ENCODE measurements at places on chromosomes 11 and 22. TPM values are rescaled to one million over a fixed set of nuclear protein-coding genes. Genes with fewer than 3 reads are reported as not detected.

GRCh38 chr11:2655834-2656622 is 43.8 kb downstream of the KCNQ1OT1 start:
- DNase-seq = no peak

CCDC86 gene
- total RNA-seq = 45.0 TPM

CYP2D6 gene
- 1.7 TPM for total RNA-seq

LRRC74B gene
- not detected for total RNA-seq

GRCh38 chr22:40728731-40729189 is 49.5 kb downstream of the MCHR1 start:
- no peak for DNase-seq

- no peak for DNase-seq
Observed at GRCh38 chr11:96706761-96707160, 316.9 kb downstream of the JRKL start.

DNA sequence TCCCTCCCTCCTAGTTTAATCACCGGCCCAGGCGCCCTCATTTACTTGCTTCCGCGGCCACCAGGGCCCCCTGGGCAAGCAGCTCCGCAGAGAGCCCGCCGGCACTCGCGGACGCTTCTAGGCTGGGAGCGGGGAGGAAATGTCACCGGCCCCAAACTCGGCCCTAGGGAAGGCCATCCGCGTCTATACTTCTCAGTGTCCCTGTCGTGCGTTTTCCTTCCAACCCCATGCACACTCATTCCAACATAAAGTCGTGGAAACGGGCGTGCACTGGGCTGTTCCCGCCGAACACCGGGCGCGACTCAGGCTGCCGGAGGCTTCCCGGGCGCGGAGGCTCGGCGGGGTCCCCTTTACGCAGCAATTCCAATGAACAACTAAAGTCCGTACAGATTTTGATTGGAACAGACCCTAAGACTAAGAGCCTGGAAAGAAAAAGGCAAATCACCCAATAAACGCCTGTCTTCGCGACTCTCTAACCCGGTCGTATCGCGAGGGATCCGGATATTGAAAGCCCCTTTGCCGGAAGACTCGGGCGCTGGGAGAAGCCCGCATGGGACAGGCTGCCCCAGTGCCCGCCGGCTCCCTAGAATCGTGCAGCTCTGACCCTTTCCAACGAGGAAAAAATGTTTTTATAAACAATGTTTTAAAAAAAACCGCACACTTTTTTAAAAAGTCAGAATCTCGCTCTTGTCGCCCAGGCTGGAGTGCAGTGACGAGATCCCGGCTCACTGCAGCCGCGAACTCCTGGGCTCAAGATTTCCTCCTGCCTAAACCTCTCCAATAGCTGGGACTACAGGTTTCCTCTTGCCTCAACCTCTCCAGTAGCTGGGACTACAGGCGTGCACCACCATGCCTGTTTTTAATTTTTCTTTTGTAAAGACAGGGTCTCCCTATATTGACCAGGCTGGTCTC is 1.3 kb upstream of the BARX2 start:
- no peak for DNase-seq

DNA sequence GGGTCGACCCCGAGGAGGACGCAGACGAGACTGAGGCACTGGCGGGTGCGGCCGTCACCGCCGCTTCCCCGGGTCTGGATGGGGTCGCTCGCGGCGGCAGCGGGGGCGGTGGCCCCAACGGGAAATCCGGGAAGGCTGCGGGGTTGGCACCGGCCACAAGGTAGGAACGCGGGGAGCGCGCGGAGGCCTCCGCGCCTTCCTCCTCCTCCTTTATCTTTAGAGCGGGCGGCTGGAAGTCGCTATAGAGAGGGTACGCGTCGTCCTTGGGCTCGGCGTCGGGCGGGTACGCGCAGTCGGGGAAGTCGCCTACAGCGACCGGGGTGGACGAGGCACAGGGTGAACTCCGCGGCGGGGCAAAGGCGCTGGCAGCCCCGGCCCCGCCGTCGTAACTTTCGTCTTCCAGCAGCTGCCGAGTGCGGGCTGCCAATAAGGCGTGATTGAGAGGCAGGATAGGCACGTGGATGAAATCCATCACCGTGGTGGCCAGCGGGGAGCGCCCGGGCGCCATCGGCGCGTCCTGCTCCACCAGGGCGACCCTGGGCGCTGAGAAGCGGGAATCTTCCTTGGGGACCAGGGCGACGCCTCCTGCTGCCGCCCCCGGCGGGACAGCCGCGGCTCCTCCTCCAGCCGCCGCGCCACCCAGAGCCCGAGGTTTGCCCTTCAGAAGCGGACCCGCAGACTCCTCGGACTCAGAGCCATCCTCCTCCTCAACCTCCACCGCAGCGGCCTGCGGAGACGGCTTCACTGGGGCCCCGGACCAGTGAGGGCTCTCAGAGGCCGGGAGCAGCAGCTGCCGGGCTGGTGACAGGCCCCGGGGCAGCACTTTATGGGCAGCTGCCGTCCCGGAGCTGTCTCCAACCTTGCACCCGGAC is 1.7 kb downstream of the PGR start:
- DNase-seq = no peak

- no peak for DNase-seq
Observed at GRCh38 chr22:26065847-26066246, 103.4 kb upstream of the SEZ6L start.

- no peak for DNase-seq
Observed at GRCh38 chr22:20137671-20138416, 6.2 kb downstream of the ZDHHC8 start.

GRCh38 chr11:68962527-68963250 is 18.1 kb downstream of the MRGPRD start:
- no peak for DNase-seq

MGAT3 gene
- total RNA-seq = 2.6 TPM

OOSP3 gene
- not detected for total RNA-seq

SSTR3 gene
- total RNA-seq = 0.11 TPM

GRCh38 chr11:66973956-66974580 is 1.0 kb upstream of the C11orf86 start:
- no peak for DNase-seq

DNA sequence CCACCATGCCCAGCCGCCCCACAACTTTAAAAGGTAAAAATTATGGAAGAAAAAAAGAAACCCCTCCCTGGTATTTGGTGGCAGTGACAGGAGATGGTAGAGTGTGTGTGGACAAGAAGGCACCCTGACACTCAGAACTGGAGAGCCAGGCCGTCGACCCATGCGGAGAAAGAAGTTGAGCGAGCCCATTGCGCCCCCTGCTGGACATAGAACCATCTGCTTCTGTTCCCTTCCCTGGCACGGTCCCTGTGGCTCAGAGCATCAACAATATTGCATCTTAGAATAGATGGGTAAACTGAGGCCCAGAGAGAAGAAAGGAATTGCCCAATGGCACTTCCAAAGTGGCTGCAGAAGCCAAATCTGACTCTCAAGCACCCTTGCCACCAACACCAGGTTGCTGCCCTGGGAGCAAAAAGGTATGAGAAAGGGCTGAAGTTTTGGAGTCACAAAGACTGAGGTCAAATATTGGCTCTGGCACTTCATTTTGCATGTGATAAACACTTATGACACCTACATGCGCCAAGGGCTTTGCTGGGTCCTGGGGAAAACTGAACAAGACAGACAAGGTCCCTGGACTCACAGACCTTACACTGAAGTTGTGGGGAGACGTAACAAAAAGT is 8.6 kb downstream of the MRPL11 start:
- peak; percentile 71 for DNase-seq

DNA sequence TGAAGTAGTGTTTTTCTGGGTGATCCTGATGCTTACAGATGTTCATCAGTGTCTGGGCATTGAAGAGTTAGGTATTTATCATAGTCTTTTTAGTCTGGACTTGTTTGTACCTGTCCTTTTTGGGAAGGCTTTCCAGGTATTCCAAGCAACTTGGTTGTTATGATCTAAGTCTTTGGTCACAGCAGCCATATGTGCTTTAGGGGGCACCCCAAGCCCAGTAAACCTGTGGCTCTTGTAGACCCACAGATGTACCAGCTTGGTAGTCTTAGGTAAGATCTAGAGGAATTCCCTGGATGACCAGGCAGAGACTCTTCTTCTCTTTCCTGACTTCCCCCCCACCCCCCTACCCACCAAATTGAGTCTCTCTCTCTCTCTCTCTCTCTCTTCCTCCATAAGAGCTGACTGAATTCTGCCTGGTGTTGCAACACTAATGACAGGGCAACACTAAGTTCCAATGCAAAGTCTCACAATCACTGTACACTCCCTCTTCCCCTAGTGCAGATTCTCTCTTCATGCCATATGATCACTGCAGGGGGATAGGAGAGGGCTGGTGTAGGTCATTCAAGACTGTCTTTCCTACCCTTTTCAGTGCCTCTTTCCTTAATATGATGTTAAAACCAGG is 24.5 kb upstream of the MMP8 start:
- DNase-seq = no peak

DNA sequence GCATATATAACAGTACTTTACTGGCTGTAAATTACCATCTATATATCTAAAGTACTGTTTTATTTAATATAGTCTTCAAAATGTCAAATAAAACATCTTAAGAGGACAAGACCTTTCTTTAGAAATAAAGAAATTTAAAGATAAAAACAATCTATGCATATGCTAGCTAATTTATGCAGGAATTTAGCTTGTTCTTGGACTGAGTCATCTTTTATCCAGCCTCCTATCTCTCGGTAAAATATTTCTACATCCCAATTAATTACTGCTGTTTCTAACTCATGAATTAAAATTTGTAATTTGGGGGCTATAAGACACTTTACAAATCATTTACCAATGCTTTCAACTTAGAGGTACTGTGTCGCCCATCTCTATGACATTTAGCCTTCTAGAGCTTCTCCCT is 72.8 kb upstream of the DDI1 start:
- no peak for DNase-seq

OR56A4 gene
- not detected for total RNA-seq

DNA sequence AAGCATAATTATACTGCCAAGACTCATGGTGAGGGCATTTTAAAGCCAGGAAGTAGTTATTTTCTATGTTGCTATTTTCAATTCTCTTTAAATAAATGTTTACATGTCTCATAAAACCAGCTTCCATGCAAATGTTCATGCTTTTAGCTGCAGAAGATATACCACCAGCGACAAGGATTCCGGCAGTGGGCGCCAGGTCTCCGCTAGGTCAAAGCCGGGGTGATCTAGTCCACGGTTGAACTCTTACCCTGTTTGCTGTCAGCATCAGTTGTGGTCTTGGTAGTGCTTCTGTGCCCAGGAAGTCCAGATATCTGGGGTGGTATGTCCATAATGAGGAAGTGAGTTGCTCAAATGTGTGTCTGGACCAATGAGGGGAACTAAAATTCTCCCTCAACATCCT is 265.7 kb downstream of the BRD1 start:
- DNase-seq = no peak

- DNase-seq = no peak
Observed at GRCh38 chr11:63918507-63919191, 1.7 kb upstream of the RCOR2 start.

CYTH4 gene
- total RNA-seq = 36.0 TPM

ALX4 gene
- not detected for total RNA-seq

CAPN5 gene
- total RNA-seq = 2.5 TPM

NAV2 gene
- 0.67 TPM for total RNA-seq

DNA sequence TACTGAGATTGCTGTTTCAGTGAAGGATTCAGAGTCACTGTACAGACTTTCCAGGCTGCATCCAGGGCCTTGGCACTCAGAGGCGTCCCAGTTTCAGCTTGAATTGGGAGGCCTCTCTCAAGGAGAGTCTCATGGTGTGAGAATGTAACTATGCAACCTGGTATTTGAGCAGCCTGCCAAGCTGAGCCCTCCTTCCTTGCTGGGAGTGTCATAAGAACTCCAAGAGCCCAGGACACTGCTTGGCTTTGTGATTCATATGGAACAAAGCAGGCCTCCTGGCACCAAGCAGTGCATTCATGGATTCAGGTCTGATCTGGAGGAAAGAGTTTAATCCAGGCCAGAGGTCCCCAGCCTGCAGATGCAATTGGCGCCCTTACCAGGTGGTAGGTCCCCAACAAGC is 171.7 kb downstream of the DBX1 start:
- no peak for DNase-seq

GRCh38 chr11:13963949-13964770 is 1.6 kb downstream of the SPON1 start:
- DNase-seq = no peak

BIRC3 gene
- 62.3 TPM for total RNA-seq

PRG3 gene
- total RNA-seq = not detected

- no peak for DNase-seq
Observed at GRCh38 chr11:10906521-10906920, 48.7 kb upstream of the ZBED5 start.

TMEM191B gene
- 2.2 TPM for total RNA-seq

ZNF280A gene
- not detected for total RNA-seq

NPAS4 gene
- not detected for total RNA-seq

- no peak for DNase-seq
Observed at GRCh38 chr11:119481667-119482400, 58.9 kb upstream of the THY1 start.

GRCh38 chr11:116256215-116256614 is 516.6 kb downstream of the BUD13 start:
- no peak for DNase-seq

RBMXL2 gene
- total RNA-seq = not detected

GRCh38 chr11:45348729-45349128 is 62.6 kb upstream of the SYT13 start:
- no peak for DNase-seq

GRCh38 chr11:22730319-22730718 is 63.9 kb downstream of the GAS2 start:
- DNase-seq = no peak

USP28 gene
- total RNA-seq = 63.7 TPM

MAPK8IP2 gene
- total RNA-seq = 0.21 TPM

ALG9 gene
- 43.5 TPM for total RNA-seq

GRCh38 chr11:23539556-23539955 is 679.3 kb upstream of the CCDC179 start:
- DNase-seq = no peak

DNA sequence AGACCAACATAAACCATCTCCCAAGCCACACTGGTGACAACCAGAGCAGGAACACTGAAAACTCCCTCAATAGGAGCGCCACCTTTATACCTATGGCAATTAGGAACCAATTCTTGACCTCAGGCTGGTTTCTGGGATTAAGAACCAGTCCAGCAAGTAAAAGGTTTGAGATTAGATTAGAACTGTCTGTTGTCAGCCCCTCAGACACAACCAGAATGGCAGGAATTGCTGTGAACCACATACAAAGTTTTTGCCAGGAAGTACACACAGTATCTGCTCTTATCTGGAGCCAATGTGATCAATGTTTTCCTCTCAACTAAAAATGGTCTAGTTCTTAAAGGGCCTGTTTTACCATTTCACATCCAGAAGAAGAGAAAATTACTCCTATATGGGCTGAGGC is 55.2 kb downstream of the RBFOX2 start:
- DNase-seq = no peak

DNA sequence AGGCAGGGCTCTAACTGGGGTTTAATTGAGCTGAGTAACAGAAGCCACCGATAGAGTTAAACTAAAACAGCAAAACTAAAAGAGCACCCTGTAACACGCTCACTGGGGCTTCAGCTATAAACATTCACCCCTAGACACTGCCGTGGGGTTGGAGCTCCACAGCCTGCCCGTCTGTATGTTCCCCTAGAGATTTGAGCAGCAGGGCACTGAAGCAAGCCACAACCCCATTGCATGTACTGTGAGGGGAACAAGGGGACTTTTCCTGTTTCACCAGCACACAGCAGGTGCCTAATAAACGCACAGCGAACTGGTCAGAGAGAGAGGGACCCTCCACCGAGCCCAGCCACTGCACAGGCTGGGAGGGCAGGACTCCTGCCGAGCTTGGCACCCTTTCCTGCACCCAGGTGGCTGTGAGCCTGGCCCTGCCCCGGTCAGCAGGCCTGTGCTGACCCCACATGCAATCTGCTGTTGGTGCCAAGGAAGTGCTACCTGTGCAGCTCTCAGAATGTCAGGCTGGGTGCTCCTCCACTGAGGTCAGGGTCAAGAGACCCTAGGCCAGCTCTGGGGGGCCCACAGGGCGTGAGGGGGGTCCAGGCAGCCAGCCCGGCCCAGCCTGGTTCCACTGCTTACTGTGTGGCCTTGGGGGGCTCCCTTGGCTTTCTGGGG is 31.9 kb downstream of the RTN4R start:
- DNase-seq = no peak

Measured in natural killer cell treated with Interleukin-12 subunit alpha and Interleukin-12 subunit beta and Interleukin-15 and Interleukin-18, amount 100 ng/mL, for 72 hours (primary cell).